ENCODE measurements at places on chromosomes 12 and 14.

GRCh38 chr12:93536111-93536765, 36.2 kb upstream of the SOCS2 start:
- DNase-seq: no peak
- H3K4me1 ChIP-seq: peaks cover 23% of the 10 kb centered on the region
- H3K4me3 ChIP-seq: no peak overlapping the region
- H3K27me3 ChIP-seq: no peaks in the 10 kb centered on the region
- no peaks in the 10 kb centered on the region for H3K36me3 ChIP-seq
- H3K27ac ChIP-seq: peak overlapping the region; percentile 8

GRCh38 chr12:64125913-64126312, 96.2 kb downstream of the KICS2 start:
- H3K27ac ChIP-seq: no peak overlapping the region
- peaks cover 36% of the 10 kb centered on the region for H3K36me3 ChIP-seq
- H3K4me1 ChIP-seq: no peaks in the 10 kb centered on the region
- no peak overlapping the region for H3K4me3 ChIP-seq
- no peak for DNase-seq

DNA sequence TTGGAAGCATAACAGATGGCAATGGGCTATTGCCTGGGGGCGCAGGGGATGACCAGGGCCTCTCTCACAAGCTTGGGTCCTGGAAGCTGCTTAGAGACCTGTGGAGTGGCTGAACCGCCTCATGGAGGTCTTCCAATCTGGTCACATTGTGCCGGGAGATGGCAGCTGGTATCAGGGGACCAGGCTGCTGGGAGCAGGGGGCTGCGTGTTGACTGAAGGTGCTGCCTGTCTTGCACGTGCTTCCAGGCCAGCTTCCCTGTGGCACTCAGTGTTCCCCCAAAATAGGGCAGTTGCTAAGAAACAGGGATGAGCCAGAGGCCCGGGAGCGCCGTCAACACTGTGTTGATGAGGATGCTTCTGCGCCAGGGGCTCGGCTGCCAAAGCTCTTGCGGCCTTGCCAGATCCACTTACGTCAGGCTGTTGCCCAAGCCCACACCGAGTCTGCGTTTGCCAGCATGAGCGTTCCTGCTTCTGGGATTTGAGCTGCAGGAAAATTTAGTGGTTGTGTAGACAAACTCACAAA, 39.8 kb downstream of the ELK3 start:
- H3K27me3 ChIP-seq: no peaks in the 10 kb centered on the region
- peak; percentile 96 for DNase-seq
- peak overlapping the region; percentile 81 for H3K27ac ChIP-seq
- H3K36me3 ChIP-seq: peaks cover 7% of the 10 kb centered on the region
- H3K4me3 ChIP-seq: no peak overlapping the region

GRCh38 chr12:65015850-65016249, 105.3 kb downstream of the WIF1 start:
- no peak overlapping the region for H3K4me3 ChIP-seq
- no peak for DNase-seq
- no peaks in the 10 kb centered on the region for H3K4me1 ChIP-seq
- H3K27me3 ChIP-seq: no peaks in the 10 kb centered on the region
- no peak overlapping the region for H3K27ac ChIP-seq

- no peaks in the 10 kb centered on the region for H3K4me1 ChIP-seq
- H3K4me3 ChIP-seq: no peak overlapping the region
- H3K27me3 ChIP-seq: no peaks in the 10 kb centered on the region
- DNase-seq: no peak
- H3K36me3 ChIP-seq: peaks cover 26% of the 10 kb centered on the region
These were observed 9.9 kb downstream of the PMEL start for GRCh38 chr12:55955800-55956508.

DNA sequence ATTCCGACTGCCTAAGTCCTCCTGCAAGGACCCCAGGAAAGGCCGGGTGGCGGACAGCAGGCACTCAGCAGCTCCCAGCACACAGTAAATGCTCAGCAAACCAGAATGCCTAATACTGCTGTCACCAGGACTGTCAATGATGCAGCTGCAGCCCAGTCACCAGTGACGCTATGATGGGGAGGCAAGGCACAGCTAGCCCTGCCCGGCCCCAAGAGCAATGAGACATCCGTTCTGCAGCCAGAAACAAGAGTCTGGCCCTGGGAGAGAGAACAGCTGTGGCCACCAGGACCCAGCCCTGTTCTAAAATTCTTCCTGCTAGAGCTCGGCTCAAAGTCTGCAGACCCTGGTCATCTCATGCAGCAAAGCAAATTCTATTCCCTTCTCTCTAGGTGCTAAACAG, 69.8 kb downstream of the NCOR2 start:
- peaks cover 80% of the 10 kb centered on the region for H3K4me1 ChIP-seq
- H3K27ac ChIP-seq: no peak overlapping the region

Measured in heart left ventricle (tissue), 16 donors.